SK-N-DZ (cell line): ENCODE measurements at places on chromosomes 1 and 21.

- DNase-seq: no peak
These were observed 81.5 kb downstream of the ZNF281 start for GRCh38 chr1:200328379-200328778.

DNA sequence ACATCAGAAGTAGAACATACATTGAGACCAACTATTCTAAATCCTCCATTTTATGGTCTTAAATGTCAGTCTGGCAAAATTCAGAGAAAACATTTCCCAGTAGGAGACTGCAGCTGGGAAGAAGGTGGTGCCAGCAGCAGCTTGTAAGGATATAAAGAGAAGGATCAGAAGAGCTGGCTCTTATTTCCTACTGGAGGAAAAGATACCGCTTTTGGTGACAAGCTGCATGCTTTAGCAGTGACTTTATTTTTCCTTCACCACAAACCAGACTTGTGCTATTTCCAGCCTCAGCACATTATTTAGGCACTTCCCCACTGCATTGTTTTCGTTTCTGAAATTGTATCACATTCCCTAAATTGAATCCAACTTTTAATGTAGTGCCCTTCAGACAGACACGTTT is 28.4 kb downstream of the RNF11 start:
- DNase-seq: no peak

DNA sequence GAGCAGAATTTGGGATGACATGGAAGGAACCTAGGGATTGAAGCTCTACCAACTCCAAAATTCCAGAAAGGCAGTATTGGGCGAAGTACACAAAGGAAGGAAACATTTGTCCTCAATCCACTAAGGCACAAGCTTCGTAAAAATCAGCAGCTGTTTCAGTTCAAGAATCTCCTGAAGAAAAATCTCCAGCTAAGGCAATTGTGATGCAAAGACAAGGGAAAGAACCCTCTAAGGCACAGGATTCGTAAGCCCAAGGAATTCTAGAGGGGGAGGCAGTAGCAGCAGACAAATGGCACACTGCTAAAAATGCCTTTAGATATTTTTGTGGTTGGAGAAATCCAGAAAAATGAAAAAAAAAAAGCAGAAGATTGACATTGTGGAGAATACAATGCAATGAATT is 64.5 kb upstream of the PLPPR5 start:
- no peak for DNase-seq

DNA sequence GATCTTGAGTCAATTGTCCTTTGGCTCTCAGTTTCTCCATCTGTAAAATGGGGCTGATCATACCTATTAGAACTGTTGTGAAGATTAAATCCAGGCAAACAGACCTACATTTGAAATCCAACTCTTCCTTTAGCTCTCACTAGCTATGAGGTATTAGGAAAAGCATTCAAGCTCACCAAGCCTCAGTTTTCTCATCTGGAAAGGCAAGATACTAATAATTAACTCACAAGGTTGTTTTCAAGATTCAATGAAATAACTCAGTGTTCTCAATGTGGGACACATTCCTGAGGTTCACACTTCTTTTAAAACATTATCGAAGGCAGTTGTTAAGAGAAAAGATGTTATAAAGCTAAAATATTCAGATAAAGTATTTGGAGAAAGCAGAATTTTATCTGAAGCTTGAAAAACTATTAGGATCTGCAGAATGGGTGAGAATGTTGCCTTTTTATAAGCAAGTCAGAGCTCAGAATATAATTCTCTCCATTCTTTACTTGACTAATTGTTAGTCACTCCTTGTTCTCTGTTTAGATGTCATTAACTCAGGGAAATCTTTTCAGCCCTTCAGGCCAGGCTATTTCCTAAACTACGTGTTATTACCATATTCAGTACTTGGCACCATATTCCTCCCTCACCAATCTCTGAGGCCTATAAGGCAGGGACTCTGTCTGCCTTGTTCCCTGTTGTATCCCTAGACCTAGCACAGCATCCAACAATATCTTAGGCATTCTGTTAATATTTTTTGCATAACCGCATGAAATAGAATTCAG is 72.0 kb upstream of the VAV3 start:
- no peak for DNase-seq

DNA sequence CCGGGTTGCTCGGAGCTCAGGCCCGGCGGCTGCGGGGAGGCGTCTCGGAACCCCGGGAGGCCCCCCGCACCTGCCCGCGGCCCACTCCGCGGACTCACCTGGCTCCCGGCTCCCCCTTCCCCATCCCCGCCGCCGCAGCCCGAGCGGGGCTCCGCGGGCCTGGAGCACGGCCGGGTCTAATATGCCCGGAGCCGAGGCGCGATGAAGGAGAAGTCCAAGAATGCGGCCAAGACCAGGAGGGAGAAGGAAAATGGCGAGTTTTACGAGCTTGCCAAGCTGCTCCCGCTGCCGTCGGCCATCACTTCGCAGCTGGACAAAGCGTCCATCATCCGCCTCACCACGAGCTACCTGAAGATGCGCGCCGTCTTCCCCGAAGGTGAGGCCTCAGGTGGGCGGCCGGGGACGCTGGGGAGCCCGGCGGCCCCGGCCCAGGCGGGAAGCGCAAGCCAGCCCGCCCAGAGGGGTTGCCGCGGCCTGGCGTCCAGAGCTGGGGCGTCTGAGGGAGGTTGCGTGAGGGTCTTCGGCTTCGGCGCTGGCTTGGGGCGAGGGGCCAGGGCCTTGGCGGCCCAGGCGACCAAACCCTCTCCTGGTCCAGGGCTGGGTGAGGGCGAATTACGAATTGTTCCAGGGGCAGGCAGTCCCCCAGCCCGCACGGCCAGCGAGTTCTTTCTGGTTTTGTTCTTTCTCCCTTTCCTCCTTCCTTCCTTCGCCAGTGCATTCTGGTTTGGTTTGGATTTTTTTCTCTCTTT is 805 bp downstream of the SIM2 start:
- no peak for DNase-seq

- DNase-seq: no peak
These were observed 2.7 kb upstream of the NPHP4 start for GRCh38 chr1:5994713-5995621.

DNA sequence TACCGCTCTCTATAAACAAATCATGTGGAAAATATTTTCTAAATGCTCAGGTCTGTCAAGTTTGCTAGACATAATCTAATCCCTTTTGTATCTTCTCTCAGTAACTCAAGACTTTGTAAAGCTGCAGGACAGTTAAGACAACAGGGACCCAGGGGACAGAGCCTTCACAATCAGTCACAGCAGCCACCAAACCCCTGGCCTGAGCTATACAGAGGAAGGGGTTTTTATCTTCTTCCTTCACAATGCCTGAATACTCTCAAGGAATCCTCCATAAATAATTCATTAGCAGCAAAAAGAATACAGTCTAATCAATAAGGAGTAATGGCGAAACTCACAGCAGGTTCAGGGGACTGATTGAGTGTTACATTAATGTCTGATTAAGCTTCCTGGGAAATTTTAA is 368.3 kb downstream of the SMYD3 start:
- DNase-seq: no peak

DNA sequence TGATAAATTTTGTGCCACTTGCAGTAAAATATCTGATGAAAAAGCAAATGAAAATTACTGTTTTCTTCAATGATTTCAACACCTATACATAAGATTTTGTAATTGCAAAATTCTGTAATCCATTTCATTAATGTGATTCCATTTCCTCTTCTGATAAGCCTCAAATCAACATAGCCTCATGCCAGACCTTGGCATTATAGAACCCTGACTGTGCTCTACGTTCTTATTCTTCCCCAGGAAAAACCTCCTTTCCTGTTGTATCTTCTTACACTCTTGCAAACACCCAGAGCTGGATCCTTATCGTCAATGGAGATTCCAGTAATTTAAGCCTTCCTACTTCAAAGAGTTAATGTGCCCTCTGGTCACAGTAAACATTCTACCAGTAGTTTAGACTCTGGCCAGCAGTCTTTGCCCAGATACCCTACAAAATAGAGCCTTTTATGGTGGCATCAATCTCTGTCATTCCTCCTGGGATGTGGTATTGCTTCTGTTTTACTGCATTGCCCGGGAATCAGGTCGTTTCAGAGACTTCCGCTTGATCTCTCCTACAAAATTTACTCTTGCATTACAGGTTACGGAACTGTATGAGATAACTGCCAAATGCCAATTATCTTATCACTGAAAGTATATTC is 48.5 kb upstream of the CHRM3 start:
- DNase-seq: no peak

DNA sequence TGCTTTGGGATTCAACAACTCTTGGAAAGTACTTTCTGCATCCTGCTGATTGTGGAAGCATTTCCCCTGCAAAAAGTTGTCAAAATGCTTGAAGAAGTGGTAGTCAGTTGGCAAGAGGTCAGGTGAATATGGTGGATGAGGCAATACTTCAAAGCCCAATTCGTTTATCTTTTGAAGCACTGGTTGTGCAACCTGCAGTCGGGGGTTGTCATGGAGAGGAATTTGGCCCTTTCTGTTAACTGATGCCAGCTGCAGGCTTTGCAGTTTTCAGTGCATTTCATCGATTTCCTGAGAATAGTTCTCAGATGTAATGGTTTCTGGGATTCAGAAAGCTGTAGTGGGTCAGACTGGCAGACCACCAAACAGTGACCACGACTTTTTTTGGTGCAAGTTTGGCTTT is 47.6 kb upstream of the GJA5 start:
- no peak for DNase-seq

DNA sequence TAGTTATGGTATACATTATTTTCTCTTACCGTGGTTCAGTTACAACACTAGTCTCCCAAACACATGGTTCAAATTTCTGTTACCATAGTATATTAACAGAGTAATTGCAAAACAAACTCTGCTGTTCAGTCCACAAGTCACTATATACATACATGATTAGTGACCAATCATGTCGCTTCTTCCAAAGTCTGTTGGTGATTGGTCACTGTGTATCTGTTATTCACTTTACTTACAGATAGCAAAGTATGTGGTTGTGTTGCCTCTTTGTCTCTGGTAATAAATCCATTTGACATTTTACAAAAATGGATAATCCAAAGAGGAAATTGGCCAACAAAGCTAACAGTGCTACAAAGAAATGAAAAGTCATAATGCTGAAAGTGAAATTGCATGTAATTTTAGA is 107.2 kb downstream of the RABGAP1L start:
- DNase-seq: no peak

DNA sequence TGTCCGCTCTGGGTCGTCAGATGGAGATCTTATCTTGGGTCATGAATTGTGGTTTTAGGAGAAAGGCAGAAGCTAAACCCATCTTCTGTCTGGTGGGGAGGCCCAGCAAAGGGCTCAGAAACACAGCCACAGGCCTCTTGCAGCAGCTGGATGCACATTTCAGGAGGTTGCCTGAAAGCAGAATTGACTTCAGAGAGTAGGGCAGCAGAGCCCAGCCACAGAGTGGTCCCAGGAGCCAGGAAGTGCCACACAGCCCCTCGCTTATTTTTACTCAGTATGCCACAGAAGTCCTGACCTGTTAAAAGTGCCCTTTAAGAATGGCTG is 8.3 kb upstream of the RIPK4 start:
- no peak for DNase-seq

- DNase-seq: no peak
These were observed 26.2 kb downstream of the RNF187 start for GRCh38 chr1:228513236-228513900.

DNA sequence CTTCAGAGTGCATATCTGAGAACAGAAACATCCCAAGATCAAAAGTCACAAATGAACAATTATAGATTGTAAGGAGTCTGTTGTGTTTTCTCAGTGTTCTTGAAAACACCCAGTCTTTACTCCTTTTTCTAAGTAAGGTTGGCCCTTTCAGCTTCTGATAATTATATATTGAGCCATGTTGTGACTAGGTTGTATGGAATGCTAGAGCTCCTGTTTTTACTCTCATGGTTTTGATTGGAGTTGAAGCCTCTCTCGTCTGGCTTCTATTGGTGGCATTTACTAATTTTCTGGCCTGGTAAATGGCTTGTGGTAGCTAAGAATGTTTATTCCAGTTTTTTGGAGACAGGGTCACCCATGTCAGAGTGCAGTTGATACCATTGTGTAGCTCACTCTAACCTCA is 84.7 kb downstream of the NDUFS5 start:
- DNase-seq: no peak

- no peak for DNase-seq
These were observed 385.1 kb upstream of the USP24 start for GRCh38 chr1:55600242-55600641.

DNA sequence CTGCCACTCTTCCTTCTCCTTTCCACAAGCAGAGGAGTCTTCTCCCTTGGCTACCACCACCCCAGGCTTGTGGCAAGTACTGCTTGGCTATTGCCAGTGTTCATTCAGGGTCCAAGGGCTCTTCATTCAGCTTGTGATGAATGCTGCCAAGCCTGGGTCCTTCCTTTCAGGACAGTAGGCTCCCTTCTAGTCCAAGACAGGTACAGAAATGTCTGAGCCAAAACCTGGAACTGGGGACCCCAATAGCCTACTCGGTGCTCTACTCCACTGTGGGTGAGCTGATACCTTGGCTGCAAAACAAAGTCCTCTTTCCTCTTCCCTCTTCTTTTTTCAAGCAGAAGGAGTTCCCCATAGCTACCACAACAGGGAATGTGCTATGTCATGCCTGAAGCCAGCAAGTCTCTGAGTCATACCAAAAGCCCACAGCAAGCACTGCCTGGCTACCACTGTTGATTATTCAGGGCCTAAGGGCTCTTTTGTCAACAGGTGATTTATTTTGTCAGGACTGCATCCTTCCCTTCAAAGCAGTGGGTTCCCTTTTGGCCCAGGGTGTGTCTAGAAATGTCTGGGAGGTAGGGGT is 268.9 kb downstream of the HHAT start:
- DNase-seq: no peak

- DNase-seq: no peak
These were observed 17.7 kb downstream of the RGS8 start for GRCh38 chr1:182666706-182667105.

- no peak for DNase-seq
These were observed 389.8 kb upstream of the ADGRL2 start for GRCh38 chr1:81410941-81411340.

GRCh38 chr21:39850333-39850732 is 16.9 kb upstream of the PCP4 start:
- no peak for DNase-seq

DNA sequence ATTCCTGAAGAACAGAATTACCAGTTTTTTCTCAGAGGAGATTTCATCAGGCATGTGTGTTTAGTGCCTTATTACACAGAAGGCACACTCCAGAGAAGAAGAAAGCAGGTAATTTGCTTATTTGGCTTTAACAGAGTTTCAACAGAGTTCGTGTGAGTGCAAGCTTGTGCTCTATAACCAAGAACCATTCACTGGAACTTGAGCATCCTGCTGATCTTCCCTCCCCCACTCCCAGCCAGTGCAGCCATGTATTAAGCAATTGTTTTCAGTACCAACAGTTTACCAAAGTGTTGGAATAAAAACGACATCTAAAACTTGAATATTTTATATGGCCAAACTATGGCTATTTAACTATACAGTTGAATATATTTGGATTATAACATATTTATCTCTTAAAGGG is 4.3 kb downstream of the MGST3 start:
- no peak for DNase-seq

GRCh38 chr1:170032531-170033280 is 41.8 kb downstream of the KIFAP3 start:
- no peak for DNase-seq

GRCh38 chr1:92466683-92467352 is 19.9 kb downstream of the GFI1 start:
- no peak for DNase-seq

GRCh38 chr1:225950905-225951497 is 10.0 kb upstream of the LEFTY2 start:
- no peak for DNase-seq

GRCh38 chr1:116878804-116879477 is 30.8 kb upstream of the PTGFRN start:
- DNase-seq: peak; percentile 73
